ENCODE measurements at places on chromosomes 12 and 14.

GRCh38 chr14:73865534-73866113, 14.0 kb downstream of the PTGR2 start:
- DNase-seq, result no peak

GRCh38 chr14:74141703-74142102, 56.9 kb downstream of the LIN52 start:
- no peak for DNase-seq

DNA sequence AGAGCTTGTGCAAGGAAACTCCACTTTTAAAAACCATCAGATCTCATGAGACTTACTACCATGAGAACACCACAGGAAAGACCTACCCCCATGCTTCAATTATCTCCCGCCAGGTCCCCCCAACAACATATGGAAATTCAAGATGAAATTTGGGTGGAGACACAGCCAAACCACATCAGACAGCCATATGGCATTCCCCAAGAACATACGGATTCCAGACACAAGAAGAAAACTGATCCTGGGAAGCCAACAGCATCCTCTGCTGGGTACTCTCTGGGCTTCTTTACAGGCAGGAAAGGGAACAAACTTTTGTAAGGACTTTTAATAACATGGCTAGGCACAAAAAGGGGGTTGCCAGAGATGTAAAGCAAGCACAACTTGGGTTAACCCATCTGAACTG, 127.2 kb downstream of the TMEM132C start:
- DNase-seq, result no peak

GRCh38 chr12:71682466-71682865, 3.4 kb upstream of the TMEM19 start:
- DNase-seq, result no peak

DNA sequence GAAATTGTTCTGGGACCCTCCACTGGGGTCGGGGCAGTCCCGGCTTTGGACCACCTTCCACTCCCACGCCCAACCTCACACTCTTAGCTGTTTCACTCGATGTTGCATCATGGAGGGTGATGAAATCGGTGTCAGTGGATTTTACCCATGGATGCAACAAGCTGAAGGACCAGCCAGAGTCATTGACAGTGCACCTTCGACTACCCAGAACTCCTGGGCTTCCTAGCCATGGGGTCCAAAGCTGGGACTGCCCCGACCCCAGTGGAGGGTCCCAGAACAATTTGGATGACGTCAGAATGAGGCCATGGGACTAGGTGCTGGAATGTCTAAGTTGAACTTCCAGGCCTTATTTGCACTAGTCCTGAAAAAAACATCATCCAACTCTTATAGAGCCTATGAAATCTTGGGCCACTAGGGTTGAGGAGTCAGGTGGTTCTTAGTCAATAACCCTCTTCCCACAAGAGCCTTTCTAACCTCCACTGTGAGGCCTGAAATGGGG, 882 bp upstream of the IL23A start:
- DNase-seq, result no peak

DNA sequence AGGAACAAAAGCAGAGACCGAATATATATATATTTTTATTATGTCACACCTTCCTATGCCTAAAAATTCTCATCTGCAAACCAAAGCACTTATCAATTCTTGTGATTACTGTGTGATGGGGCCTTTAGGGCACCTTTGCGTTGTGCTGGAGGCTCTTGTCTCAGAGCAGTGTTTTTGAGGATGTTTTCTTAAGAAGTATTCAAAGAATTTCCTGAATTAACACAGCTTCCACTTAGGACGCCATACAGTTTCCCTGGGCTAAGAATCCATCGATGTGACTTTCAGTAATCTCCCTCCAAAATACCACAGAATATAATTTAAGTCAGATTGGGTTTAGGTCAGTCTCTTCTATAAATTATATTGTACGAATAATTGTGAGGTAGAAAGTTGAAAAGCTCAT, 22.0 kb upstream of the HIF1A start:
- DNase-seq, result no peak

DNA sequence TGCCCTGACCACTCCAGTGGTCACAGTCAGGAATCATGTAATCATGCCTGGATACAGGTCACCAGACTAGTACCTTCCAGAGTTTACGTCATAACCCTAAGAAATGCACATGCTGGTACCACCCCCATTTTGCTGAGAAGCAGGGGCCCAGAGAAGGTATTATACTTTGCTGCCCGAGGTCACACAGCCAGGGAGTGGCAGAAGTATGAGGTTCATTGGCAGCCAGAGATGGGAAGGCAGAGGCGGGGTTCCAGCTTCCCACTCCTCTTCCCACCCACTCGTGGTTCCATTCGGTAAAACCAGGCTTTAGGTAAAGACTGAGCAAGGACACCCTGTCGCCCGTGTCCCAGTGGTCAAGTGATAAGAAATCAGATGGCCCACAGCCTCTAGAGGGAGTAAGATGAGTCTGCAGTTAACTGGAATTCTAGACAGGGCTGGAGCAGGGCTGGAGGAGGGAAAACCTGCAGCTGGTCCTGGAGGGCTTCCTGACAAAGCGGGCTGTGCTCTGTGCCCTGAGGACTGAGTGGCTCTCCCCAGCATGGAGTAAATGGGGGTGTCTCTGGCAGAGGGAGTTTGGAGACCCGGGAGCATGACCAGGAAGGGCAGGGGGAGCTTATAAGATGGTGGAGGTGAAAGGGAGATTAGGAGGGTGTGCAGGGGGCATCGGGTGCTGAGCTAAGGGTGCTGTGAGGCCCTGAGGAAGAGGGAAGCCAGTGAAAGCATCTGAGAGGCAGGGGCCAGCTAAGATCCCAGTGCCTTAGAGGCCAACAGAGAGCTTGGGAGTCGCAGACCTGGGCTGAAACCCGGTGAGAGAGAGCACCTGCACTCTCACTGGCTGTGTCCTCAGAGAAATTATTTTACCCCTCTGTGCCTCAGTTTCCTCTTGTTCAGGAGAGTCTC, 5.7 kb downstream of the FAM222A start:
- no peak for DNase-seq

DNA sequence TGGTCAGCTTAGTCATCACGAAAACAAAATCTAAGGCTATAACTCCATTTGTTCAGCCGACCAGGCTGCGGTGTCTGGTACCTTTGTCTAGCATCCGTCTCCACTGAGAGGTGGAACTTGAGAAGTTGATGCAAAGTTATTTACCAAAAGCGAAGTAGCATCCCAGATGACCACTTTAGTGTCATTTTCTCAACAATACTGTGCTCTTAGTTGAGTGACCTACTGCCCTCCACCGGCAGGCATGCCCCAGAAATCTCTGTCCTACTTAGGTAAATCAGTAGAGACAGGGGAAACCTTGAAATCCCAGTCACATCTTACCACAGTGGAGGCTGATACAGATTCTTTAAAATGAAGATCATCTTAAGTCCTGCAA, 1.3 kb upstream of the ST8SIA1 start:
- no peak for DNase-seq

DNA sequence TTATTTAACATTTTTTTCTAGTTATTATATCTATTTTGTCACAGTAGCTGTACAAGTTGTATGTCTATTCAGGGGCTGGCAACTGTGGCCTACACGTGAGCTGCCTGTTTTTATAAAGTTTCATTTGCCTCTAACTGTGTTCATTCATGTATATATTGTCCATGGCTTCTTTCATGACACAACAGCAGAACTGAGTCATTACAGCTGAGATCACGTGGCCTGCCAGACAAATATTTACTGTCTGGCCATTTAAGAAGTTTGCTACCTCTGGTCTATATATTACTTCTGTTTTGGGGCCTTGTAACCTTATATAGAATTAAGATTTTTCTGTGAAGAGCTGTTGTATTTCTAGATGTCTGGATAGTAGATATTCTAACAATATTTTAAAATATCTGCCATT, 37.9 kb downstream of the KIAA0586 start:
- no peak for DNase-seq

- no peak for DNase-seq
Observed at GRCh38 chr14:34172550-34173368, 221.9 kb upstream of the EGLN3 start.

DNA sequence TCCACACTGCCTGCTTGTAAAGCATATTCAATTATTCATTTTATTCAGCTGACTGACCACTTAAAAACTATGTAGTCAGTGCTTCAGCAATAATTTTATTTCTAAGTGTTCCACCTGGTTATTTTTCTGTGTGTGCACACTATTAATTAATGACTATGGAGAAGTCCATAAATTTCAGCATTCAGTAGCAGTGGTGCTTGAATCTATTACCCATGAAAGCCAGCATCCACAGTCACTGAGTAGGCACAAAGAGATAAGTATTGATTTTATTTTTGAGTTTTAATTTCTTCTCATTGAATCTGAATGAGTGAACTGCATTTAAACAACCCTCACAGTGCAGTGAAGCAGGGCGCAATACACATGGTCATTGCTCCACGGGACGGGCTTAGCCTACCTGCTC, 643.1 kb downstream of the GALC start:
- DNase-seq, result no peak

DNA sequence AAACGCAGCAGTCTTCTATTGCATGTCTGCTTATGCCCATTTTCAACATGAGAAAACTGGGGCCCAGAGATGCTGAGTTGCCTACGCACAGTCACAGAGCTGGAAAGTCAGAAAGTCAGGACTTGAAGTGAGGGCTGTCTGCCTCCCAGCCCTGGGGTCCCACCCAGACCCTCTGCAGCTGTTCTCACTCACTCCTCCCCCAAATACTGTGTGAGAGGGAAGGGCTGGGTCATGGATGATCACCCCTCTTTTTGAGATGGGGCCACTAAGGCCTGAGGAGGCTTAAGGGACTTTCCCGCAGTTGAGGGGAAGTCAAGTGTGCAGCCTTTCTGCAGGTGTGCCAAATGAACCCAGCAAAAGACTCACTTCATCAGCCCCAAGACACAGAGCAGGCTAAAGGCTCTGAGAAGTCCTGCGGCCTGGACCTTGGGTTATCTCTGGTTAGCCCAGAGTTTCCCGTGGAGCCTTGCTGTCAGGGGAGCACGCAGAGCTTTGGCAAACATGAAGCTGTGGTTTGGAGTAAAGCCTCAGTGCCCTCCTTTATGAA, 18.7 kb downstream of the DTX1 start:
- DNase-seq, result peak; percentile 68

DNA sequence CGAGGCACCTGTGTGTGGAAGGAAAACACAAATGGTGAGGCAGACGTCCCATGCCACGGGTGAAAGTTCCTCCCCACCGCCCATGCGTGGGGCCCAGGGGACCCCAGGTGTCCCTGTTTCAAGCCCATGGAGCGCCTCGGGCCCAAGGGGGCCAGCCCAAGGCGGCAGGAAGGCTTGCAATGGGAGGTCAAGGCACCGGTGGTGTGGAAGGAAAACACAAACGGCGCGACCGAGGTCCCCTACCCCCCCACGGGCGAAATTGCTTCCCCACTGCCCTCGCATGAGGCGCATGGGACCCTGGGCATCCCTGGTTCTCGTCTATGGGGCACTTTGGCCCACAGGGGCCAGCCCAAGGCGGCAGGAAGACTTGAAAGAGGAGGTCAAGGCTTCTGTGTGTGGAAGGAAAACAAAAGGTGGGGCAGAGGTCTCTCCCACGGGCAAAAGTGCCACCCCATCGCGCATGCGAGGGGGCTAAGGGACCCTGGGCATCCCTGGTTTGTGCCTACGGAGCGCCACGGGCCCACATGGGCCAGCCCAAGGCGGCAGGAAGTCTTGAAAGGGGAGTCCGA, 379.4 kb downstream of the ALG10 start:
- no peak for DNase-seq

- no peak for DNase-seq
Observed at GRCh38 chr12:64618953-64619590, 8.8 kb downstream of the RASSF3 start.
